ENCODE measurements at places on chromosomes 3 and 15.

DNA sequence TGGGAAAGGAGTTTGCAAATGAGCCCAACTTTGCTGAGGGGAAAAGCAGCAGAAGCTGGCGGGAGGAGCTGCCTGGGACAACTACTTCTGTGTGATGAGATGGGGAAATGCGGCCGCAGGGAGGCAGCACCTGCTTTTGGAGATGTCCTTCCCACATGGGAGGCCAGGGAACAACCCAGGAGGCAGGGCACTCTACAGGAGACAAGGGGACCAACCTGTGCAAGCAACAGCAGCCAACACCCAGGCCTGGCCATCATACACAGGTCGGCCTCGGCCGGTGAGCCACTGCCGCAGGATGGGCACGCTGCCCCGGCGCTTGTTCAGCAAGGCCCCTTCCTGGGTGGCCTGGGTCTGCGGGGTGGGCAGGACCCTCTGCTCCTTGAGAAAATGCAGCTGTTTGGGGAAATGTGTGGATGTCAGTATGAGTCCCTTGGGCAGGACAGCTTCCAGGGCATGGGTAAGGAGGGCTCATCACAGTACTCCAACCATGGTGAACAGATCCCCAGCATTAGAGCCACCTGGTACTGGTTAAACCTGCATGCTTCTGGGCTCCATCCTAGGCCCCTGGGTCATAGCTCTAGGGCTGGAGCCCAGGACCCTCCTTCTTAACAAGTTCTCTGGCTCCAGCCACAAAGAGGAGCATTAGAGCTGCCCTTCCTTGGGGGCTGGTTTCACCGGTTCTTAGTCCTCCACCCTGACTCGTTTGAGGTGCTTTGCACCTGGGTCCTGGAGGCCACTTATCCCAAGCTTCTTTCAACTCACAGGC, 11.6 kb downstream of the EPB42 start:
- no peak for DNase-seq

DNA sequence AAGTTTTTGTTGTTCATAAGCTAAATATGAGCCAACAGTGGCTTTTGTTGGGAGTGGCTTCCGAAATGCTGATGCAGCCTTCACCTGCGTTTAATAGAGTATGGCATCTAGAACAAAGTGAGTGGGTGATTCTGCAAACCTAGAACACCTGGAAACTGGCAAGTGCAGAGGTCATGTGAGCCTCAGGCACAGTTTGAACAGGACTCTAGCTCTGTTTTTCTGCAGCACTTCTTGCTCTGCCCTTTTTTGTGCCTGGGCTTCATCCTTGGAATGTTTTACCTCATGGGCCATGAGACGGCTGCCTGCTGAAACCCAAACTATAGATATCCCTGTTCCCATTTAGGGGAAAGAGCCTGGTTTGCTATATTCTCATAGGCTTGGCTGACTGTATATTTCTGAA, 73.5 kb downstream of the LPP start:
- no peak for DNase-seq

- DNase-seq: peak; percentile 46
Observed at GRCh38 chr3:175304404-175304803, 445.3 kb downstream of the NAALADL2 start.

DNA sequence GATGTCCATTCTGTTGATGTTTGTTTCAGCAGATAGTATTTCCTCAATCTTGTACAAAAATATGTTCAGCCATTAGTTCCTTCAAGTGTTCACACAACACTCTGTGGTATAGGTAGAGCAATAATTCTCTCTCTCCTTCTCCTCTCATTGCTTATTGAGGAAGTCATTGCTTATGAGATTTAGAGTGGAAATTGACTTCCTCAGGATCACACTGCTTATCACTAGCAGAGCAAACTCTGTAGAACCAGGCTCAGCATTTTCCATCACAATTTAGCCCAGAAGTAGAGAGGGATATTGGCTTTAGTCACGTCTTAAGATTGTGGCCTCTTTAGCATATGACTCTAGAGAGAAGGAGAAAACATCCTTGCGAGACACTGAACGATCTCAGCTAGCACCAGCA, 31.2 kb downstream of the RAB11A start:
- no peak for DNase-seq

GRCh38 chr3:127017229-127017628, 34.3 kb downstream of the PLXNA1 start:
- DNase-seq: no peak

GRCh38 chr3:150365132-150365604, 42.9 kb upstream of the TSC22D2 start:
- no peak for DNase-seq

DNA sequence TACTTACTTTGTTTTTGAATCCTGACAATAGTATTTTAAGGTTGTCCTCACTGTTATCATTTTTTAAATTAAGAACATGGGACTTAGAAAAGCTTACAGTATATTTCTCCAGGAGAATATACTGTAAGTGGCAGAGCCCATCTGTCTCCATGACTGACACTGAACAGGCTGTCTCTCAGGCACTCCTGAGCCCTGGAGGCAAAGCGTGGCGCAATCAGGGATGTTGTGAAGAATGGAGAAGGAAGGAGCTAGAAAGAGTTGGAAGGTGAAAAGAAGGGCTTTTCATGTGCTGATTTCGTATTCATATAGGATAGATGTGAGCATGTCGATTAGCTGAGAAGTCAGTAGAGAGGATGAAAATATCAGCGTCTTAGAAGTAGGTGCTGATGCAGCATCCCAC, 41.5 kb downstream of the FGF12 start:
- peak; percentile 5 for DNase-seq

DNA sequence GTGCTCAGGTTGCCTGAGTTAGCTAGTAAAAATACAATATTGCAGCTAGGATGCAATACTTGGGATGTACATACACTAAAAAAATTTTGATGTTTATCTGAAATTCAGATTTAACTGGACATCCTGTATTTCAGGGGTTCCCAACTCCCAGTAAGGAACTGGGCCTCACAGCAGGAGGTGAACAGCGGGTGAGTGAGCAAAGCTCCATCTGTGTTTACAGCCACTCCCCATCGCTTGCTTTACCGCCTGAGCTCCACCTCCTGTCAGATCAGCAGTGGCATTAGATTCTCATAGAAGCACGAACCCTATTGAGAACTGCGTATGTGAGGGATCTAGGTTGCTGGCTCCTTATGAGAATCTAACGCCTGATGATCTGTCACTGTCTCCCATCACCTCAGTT, 285.1 kb upstream of the PROK2 start:
- no peak for DNase-seq

DNA sequence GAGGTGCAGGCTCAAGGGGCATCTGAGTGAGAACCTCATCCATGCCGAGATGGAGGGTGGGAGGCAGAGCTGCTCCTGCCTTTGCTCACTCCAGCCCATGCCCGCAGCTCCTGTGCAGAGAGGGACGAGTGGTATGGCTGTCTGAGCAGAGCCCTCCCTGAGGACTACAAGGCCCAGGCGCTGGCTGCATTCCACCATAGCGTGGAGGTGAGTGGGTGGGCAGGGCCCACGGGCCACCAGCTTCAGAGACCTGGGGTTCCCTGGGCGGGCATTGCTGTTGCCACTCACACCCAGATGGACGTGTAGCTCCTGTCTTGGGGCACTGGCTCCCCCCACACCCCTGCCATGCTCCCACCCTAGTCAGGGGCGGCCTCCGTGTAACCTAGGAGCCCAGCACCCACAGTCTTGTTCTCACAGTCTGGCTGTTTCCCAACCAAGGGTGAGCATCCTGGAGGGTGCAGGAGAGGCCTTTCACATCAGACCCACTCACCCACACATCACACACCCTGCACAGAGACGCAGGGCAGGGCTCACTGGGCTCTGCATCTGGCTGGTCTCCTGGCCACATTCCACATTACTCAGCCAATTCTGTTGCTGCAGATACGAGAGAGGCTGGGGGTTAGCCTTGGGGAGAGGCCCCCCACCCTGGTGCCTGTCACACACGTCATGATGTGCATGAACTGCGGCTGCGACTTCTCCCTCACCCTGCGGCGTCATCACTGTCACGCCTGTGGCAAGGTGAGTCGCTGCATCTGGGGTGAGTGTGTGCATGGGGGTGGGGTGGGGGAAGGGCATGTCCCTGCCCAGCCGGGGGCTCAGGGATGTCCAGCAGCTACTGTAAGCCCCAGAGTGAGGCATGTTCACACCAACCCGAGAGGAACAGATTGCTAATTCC, 25.3 kb upstream of the NR2C2 start:
- DNase-seq: no peak

DNA sequence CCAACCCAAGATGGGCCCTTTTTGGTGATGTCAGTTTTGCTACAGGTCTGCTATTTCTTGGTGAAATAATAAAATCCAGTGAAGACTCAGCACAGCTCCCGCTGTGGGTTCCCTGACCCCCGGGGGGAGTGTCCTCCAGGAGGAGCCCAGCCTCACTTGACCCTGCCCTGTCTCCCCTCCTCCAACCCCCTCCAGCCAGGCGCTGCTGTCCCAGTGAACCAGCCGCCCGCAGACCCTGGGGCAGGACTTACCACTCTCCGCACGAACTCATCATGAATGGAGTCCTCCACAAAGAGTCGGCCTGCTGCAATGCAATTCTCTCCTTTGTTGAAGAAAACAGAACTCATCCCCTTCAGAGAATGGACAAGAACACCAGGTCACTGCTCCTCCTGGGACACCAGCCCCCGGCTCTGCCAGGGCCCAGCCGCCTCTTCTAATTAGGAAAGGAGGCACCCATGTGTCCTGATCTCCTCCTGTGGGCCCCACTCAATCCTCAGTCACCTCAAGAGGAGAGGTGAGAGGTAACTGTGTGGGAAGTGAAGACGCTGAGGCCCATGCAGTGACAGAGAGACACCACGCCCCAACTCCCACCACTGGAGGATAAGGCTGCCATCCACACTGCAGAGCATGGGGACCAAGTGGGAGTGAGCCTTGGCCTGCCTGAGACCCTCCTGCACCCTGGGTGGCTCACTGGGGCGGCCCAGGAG, 28.8 kb upstream of the SLC41A3 start:
- no peak for DNase-seq

- peak; percentile 6 for DNase-seq
Observed at GRCh38 chr3:71488391-71488809, 95.1 kb downstream of the FOXP1 start.

DNA sequence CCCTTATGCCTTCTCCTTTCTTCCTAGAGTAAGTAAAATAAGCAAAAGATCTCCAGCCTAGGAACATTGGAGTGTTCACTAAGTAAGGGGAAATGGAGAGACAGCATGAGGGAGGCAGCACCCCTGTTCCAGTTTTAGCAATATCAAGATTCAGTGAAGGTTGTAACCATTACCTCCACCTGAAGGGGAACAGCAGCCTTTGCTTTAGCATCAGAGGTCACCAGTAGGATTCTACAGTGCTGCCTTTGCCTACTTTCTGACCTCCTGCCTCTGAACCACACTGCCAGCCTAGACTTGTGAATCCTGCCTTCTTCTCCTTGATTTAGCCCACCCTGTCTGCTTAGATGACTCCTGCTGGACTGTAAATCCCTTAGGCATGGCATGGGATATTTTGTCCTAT, 104.7 kb downstream of the GAP43 start:
- no peak for DNase-seq

GRCh38 chr15:34986326-34986725, 1.8 kb downstream of the ZNF770 start:
- DNase-seq: no peak

DNA sequence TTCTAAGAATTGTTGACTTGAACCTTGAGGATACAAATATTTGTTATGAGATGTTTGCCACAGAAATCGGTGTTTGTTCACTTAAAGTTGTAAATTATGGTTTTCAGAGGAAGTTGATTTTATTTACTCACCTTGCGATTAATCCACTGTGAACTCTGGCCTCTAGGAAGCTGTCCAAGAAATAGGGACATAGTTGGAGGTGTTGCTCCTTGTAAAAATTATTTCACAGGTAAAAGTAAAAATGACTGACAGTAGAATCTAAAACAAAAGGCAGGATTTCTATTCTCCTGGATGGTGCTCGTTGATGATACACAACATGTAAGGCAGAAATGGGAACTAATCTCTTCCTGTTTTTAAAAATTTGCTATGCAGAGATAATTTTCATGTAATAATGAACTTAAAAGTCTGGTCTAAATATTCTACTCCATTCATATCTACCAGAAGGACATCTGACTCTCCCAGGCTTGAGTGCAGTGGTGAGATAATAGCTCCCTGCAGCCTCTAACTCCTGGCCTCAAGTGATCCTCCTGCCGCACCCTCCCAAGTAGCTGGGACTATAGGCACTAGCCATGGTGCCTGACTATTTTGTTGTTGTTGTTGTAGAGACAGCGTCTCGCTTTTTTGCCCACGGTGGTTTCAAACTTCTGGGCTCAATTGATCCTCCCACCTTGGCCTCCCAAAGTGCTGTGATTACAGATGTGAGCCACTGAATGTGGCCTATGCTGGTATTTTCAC, 17.1 kb upstream of the LZTFL1 start:
- DNase-seq: no peak

DNA sequence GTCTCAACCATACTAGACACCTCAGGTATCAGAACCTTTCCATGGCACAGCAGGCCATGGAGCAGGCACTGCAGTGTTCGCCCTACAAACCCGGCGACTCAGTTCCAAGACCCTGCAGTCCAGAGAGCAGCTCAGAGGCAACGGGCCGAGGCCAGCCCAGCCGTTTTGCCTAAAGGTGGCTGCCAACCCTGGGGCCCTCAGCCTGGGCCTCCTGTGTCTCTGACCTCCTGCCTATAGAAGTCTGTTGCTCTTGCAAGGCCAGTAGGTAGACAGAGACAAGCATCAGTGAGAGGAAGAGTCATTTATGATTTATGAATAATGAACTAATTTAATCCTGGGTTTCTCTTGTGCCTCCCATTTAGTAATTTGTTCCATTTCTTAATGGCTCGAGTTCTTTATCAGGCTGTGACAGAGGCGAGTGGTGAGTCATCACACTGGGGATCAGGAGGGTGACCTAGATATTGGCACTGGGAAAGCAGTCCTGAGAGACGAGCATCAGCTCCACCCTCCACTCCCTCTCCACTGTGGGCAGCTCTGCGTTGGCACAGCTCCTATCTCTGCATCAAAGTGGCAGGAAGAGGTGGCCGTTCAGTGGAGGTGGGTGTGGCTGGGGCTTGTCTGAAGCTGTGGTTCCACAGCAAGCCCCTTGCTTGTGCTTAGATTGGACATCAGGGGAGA, 79.8 kb downstream of the ABHD5 start:
- DNase-seq: no peak

DNA sequence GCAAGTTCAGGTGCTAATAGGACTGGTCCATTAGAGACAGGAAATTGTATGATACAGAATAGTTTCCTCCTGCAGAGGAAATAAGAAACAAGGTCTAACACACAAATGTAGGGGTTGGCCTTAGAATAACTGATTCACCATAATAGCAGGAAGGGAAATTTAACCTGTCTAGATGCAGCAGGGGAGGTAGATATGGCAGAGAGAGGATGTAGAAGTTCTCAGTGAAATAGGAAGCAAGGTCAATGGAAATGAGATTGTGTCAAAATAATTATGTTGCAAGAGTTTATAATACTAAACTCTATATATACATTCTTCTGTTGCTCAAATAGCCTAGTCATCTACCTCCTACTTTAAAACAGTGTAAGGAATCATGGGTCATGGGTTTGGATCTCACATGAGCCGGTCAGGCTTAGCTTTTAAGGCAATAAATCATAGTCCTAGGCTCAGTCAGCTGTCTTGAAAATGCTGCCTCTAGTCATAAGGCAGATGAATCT, 17.0 kb downstream of the BCL2A1 start:
- no peak for DNase-seq

Measured in NCI-H2171 (cell line).